HFFc6 (cell line): ENCODE measurements at places on chromosomes 16 and 17.

GRCh38 chr17:12839042-12839441 is 49.7 kb downstream of the ARHGAP44 start:
- DNase-seq = no peak

GRCh38 chr17:2042390-2042847 is 597 bp downstream of the OVCA2 start:
- no peak for DNase-seq

- no peak for DNase-seq
These were observed 25.3 kb downstream of the CTRB2 start for GRCh38 chr16:75181630-75182029.

DNA sequence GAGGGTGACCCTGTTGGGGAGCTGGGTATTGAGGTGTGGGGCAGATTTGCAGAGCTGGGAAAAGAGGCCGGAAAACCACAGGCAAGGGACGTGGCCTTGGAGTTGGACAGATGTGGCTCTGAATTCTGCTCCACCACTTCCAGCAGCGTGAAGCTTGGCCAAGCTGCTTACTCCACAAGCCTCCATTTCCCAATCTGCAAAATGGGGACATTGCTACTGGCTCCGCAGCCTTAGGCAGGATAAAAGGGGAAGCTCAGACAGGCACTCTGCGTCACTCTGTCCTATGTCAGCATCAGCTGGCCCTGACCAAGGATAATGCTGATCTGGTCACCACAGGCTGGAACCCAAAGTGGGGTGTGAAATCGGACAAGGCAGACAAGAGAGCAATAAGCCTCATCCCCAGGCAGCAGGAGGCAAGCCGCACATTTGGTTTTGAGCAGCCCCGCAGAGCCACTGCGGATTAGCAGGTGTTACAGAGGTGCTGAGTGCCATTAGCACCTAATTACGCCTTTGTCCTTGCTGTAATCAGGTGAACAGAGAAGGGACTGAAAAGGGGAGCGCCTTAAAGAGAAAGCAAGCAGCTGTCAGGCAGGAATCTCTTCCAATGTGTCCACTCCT is 54.8 kb downstream of the SDK2 start:
- DNase-seq = no peak

GRCh38 chr17:60846175-60846574 is 168.5 kb downstream of the BCAS3 start:
- no peak for DNase-seq

- DNase-seq = no peak
These were observed 55.2 kb downstream of the RAI1 start for GRCh38 chr17:17736205-17737183.

DNA sequence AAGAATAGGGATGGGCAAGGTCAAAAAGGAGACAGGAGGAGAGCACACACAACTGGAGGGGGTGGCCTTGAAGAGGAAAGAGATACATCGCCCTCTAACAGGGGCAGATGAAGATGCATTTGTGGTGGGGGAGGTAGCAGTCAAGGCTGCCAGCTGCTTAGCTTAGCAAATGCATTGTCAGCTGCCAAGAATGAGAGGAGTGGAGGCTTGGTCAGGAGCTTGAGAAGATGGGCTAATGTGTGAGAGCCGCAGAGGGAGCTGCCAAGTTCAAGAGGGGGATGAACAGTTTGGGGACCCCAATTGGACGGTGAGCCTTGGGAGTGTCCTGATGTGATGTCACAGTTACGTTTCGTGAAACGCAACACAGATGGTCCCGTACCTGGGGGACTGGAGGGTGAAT is 28.9 kb upstream of the GNA13 start:
- DNase-seq = no peak

GRCh38 chr17:66322764-66323163 is 20.4 kb downstream of the PRKCA start:
- DNase-seq = peak; percentile 48

- DNase-seq = no peak
These were observed 50.5 kb upstream of the AMZ2 start for GRCh38 chr17:68197091-68197996.

DNA sequence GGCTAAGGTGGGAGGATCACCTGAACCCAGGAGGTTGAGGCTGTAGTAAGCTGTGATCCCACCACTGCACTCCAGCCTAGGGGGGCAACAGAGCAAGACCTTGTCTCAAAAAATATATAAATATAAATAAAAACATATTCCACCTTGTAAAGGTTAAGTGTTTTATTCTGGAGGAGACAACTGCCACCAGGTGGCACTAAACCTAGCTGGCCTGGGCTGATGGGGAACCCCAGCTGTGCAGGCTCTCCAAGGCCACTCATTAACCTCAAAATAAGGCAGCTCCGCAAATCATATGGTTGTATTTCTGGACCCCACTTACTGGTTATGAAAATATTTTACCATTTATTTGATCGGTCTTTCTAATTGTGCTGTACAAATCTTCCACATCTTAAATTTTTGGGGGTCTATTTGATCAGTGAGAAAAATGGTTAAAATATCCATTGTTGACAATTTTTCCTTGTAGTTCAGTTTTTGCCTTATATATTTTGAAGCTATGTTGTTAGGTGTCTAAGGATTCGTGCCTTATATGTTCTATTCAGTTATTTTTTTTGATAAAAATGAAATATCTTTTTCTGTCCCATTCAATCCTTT is 8.5 kb upstream of the ICAM2 start:
- peak; percentile 58 for DNase-seq

GRCh38 chr17:63530557-63531021 is 7.4 kb downstream of the KCNH6 start:
- DNase-seq = no peak

- no peak for DNase-seq
These were observed 19.0 kb upstream of the CALB2 start for GRCh38 chr16:71339236-71340171.

DNA sequence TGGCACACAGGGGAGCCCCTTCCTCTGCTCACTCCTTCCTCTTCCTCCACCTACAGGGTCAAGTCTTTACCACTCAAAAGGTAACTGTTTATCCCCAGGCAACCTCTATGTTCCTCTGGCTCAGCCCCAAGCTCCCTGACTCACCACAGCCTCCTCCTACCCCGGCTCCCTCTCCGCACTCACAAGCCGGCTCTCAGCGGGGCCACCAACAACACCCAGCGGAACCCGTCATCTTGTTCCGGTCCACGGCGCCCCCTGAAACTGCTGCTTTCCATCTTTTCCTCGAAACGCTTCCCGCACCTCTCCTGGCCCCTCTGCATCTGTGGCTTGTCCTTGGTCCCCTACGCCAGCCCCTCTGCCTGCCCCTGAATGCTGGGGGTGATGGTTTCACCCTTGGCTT is 58.4 kb downstream of the NXN start:
- no peak for DNase-seq

GRCh38 chr16:87740909-87741424 is 24.8 kb downstream of the KLHDC4 start:
- DNase-seq = no peak

DNA sequence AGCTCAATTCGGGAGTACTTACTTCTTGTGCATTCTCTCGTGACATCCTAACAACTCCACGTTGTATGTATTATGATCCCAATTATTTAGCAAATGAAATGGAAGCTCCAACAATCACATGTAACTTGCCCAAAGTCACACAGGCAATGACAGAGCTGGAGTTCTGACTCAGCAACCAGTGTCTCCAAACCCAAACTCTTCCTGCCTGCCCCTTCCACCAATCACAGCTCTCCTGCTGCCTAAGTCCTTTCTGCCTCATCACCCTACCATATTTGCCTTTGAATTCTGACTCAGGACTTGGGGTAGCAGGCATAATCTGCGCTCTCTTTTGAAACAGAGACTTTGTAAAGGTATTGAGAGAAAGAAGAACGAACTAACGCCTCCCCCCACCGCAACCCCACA is 245.2 kb upstream of the MAF start:
- no peak for DNase-seq

GRCh38 chr16:1580256-1580655 is 31.6 kb downstream of the IFT140 start:
- DNase-seq = no peak

- no peak for DNase-seq
These were observed 134.2 kb downstream of the ABCA8 start for GRCh38 chr17:68820825-68821481.

GRCh38 chr17:21170809-21171208 is 43.2 kb downstream of the TMEM11 start:
- DNase-seq = no peak
